ENCODE measurements at places on chromosomes 13 and 19.

GRCh38 chr19:41920882-41921576 lies 7.2 kb downstream of the ERFL start:
- DNase-seq: no peak

GRCh38 chr13:23770428-23770827 lies 118.8 kb downstream of the MIPEP start:
- DNase-seq: no peak

DNA sequence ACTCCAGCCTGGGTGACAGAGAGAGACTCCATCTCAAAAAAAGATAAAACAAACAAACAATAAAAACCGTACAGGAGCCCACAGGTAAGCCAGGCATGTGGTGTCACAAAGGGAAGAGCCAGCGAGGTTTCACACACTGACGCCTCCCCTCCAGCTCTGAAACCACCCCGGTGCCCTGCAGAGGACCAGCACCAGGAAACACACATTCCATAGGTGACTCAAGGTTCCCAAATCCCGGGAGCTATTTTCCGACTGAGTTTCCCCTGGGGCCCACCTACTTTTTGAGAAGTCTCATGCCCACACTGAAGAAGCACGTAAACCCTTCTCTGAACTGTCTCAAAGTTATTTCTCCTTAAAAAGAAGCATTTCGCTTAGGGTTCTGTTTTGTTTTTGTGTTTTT lies 40.3 kb downstream of the RHPN2 start:
- DNase-seq: no peak

DNA sequence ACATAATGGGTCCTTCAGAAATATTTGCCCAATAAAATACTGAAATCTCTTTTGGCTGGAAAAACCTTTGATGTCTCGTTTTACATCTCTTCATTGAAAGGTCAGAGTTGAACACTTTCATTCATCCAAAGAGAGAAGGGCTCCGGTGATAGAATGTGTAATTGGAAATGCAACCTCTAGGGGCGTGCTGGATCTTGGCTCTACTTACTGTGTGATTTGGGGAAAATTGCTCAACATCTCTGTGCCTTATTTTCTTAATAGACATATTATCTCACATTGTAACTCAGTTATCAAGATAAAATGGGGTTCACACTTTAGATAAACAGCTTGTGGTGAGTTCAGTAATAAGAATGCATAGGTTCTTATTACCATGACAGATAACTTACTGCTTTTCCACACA lies 1444.1 kb downstream of the SLITRK5 start:
- no peak for DNase-seq

DNA sequence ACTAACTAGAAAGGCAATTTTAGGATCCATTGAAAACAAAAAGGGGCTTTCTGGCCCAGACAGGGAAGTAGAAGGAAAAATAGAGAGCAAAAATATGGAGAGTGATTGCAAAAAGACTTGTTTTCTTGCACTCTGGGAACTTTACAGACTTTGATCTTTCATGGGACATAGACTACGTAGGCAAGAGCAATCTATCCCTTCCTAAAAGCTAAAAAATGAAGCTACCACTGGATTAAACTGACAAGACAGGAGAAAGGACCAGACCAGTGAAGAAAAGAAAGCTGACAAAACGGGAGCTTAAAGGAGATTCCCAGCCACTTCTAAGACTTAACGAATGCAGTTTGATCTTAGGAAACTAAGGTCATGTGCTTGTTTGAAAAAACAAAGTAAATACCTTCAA lies 524.5 kb downstream of the KLF5 start:
- DNase-seq: no peak

DNA sequence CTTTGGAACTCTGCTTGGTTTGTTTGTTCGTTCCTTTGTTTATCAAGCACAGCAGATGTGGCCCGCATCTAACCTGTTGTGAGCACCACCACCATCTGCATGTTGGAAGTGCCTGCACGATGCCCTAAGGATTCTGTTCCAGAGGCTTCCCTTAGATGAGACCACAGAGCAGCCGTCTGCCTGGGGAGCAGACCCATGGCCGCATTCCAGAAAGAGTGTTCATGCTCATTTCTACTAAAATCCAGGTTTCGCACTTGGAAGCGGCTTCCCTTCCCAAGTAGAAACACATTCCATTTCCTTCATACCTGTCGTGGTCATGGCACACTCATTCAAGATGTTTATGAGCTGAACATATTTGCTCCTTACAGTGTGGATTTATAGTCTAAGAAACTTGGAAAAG lies 27.2 kb downstream of the COL4A2 start:
- DNase-seq: no peak

GRCh38 chr13:91417660-91418325 lies 19.4 kb downstream of the GPC5 start:
- DNase-seq: no peak

DNA sequence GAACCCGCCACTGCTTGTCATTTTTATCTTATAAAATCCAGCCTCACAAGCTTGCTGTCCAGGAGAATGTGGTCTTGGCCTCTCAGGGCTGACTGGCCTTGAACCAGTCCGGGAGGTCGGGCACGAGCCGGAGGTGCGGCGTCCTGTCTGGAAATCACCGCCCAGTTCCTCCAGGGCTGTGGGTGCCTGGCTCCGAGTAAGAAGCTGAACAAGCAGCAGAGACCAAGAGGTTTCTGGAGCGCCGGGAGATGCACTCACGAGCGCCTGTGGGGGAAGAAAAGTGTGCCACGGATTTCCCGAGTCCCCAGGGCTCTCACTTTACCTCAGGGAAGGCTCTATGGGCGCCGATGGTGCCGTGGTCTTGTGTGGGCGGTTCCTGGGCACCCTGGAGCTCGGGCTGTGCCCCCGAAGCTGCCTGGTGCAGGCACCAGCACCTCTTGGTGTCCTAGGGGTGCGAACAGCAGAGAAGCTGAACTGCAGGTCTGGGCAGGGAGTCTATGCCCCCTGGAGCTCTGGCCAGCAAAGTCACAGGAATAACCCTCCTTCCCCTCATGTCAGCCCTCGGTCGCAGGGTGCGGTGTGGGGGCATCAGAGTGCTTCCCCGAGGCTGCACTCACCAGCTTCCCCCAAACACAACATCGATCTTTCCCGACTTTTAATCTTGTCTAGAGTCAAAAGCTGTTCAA lies 50.0 kb downstream of the GAS6 start:
- DNase-seq: no peak
